ENCODE measurements at places on chromosomes 12 and 14.

- no peak for DNase-seq
These were observed 3.1 kb upstream of the WDR89 start for GRCh38 chr14:63644741-63645140.

GRCh38 chr12:131315601-131316000 is 361.9 kb downstream of the ADGRD1 start:
- DNase-seq = no peak

GRCh38 chr14:81323093-81323492 is 77.0 kb downstream of the STON2 start:
- no peak for DNase-seq

DNA sequence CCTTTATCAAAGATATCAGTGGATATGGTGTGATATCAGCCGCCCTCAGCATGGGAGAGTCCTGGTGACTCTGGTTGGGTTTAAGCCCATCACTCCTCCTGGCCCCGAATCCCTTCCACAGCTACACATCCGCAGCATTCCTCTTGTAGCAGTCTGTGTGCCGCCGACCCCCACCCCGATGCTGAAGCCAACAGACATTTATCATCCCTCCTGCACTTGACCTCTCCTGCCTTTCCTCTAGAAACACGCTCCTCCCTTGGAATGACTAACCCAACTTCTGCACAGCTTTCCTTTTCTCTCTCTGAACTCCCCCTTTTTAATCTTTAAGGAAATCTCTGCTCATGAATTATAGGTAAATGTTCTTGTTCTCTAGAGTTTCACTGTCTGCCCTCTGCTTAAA is 250.9 kb upstream of the FOXN3 start:
- DNase-seq = no peak

DNA sequence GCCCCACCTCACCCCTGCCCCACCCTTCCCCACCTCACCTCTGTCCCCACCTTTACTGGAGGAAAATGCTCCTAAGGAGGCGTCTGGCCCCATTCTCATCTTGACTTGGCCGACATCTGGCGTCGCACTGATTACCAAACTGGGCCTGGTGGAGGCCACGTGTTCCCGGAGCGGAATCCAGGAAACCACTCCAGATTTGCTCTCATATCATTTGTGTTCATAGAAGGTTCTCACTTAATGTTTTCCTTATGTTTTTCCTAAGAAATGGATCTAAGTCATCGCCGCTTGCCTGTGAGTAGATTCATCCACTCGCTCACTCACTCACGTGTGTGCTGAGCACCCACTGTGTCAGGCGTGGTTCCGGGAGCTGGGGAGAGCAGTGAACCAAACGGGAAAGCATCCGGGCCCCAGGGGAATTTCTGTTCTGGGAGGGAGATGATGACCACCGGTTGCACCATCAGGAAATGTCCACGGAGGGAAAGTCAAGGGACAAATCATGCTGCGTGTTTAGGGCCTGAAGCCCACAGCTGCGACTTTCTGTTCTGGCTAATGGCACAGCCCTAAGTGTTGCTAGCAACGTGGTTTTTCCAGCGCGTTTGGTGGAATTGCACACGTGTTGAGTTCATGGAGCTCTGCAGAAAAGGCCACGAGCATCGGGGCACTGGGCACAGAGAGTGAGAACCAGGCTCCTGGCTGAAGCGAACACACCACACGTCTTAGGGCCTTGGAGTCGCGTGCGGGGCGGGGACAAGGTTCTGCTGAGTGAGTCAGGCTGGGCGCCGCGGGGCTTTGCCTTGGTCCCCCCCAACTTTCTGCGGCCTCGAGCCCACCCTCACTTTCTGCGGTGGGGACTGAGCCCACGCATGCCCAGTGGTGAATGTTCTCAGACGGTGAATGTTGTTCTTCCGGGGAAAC is 57.7 kb downstream of the ADGRD1 start:
- DNase-seq = no peak

- no peak for DNase-seq
These were observed 213.9 kb upstream of the FKBP4 start for GRCh38 chr12:2580821-2581220.

DNA sequence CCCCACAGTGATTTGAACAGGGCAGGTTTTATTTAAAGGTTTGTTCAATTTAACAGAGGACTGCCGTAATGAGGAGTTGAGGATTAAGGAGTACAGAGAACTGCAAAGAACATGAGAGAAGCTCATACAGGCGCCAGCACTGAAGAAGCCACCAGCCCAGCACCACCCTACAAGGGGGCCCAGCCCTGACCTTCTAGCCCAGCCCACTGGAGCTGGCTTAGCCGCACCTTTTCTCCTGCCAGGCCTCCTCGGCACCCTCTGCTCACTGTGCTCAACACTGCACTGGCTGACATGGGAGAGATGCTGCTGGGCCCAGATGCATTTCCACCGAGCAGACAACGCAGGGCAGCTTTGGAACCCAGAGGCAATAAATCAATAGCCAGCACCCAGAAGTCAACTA is 36.5 kb upstream of the SFSWAP start:
- no peak for DNase-seq

Measured in NT2/D1 (cell line).